ENCODE measurements at places on chromosomes 5 and 9. TPM values are rescaled to one million over a fixed set of nuclear protein-coding genes. Genes with fewer than 3 reads are reported as not detected.

DNA sequence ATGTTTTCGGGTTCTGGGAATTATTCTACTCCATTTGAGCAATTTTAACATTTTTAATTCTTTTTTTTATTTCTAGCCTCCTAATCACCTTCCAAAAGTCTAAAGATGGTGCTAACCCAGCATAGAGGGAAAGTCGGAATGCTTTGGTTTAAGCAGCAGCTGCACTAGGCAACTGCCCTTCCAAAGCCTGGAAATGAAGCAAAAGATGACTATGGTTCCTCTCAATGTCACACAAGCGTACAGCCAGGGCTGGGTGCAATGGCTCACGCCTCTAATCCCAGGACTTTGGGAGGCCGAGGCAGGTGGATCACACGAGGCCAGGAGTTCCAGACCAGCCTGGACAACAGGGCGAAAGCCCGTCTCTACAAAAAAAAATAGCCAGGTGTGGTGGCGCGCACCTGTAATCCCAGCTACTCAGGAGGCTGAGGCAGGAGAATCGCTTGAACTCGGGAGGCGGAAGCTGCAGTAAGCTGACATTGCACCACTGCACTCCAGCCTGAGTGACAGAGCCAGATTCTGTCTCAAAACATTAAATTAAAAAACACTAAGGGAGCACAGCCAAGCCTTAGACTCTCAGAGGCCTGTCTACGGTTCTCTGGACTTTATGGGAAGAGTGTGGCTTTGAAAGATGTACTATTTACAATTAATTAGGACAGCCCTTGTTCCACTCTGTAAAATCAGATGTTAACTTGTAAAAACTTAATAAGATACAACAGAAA lies 33.1 kb downstream of the ADAM19 start:
- no peak for DNase-seq

- DNase-seq, result no peak
These were observed 62.8 kb upstream of the PPP1R26 start for GRCh38 chr9:135416664-135417290.

DNA sequence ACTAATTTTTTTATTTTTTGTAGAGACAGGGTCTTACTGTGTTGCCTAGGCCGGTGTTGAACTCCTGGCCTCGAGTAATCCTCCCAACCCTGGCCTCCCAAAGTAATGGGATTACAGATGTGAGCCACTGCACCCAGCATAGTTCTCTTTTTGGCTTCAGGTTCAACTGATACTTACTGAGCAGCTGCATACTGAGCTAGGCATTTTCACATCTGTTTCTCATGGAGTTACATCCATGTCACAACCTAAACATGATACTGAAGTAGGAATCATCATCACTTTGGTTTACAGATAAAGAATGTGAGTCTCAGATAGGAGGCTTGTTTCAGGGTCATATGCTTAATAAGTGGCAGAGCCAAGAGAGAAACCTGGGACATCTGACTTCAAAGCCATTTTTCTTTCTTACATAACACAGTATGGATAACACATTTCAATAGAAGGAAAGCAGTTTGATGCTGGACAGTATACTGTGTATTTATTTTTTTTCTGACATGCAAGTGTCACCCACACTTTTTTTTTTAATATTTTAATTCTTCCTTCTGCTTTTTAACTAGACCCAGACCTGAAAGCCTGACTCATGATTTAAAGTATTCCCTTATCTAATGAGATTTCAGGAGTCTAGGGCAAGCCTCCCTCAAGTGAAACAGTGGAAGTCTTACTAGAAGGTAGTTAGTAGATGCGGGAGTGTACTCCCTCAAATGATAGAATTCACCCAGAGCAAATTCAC lies 90.8 kb downstream of the HACD4 start:
- no peak for DNase-seq

DNA sequence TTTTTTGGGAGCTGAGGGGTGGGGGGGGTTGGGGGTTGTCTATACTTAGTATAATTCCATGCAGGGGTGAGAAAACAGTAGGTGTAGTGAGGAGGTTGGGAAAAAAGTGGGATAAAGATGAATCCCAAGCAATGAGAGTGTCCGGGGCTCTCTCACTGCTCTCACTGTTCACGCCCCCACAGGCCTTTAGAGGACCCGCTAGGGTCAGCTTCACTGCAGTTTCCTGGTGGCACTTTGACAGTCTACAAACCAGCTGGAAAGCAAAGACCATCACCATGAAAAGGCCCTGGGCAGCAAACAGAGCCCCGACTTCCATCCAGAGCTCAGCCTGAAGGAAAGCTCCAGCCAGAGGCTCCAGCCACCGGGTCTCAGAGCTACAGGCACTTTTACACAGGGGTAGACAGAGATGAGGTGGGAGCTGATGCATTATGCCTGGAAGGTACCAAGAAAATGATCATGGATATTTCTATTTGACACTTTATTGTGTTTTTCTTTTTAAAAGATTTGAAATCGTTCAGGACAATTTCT lies 355.1 kb downstream of the ADAMTS6 start:
- DNase-seq, result no peak

DNA sequence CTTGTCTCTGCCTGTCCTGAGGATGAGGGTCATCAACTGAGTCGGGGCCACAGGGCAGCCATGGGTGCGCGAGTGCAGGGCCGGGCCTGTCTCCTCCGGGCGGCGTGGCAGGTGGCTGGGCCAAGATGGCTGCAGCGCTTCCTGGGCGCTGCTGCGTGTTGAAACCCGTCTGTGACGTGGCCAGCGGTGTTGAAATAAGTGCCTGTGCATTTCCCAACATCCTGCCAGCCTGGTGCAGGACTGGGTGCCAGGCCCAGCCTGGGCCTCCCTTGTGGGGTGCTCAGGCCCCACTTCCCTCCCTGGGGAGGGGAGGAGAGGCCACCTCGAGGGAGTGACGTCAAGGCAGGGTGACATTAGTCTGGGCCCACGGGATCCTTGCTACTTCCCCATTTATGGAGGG lies 45.5 kb downstream of the RXRA start:
- DNase-seq, result no peak

Gene RFX3
- 61.6 TPM for total RNA-seq

GRCh38 chr9:117084221-117084620 lies 330.6 kb downstream of the ASTN2 start:
- DNase-seq, result no peak

Gene NEUROG1
- total RNA-seq, result 222 TPM

- no peak for DNase-seq
These were observed 189.8 kb upstream of the DAPK1 start for GRCh38 chr9:87307848-87308247.

- DNase-seq, result no peak
These were observed 102.2 kb upstream of the SLCO6A1 start for GRCh38 chr5:102600964-102601363.
